ENCODE measurements at places on chromosomes 1 and 21.

- no peak for DNase-seq
Measured at GRCh38 chr1:159005161-159005560, 4.5 kb upstream of the IFI16 start.

DNA sequence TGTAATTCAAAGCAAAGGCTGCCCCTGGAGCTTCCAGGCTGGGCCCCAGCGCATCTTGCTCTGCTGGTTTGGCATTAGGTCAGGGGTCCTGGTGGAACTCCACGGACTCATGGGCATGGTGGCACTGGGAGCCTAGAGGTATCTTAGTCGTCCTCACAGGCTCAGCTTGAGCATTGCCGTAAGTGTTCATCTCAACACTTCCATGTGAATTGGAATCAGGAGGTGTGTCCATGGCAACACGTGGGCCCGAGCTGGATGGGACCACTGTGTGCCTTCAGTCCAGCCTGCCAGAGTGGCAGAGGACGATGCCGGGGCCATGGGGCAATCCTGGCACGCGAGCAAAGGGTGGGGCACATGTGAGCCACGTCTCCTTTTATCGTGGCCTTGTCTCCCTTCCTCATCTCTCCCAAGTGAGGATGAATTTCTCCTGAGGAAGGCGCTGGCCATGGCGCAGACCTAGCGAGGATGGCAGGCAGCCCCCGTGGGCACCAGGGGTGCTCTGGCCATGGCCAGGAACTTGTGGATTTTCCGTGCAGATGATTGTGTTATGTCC lies 47.0 kb downstream of the AGPAT3 start:
- no peak for DNase-seq

DNA sequence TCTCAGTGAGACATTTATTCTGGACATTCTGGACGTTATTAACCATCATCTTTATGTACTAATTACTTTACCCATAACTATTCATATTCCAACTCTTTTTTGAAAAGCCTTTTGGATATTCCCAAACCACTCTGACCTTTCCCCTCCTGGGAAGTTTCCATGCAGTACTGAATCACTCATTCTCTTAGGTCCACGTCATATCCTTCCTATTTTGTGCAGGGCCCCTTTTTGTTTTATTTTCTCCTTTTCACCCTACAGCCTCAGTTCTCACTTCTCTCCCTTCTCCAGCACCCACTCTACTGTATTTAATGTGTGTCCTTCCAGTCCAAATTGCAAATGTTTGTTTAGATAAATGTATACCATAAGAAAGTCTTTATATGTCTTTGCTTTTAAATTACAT lies 16.4 kb upstream of the ATP1A1 start:
- no peak for DNase-seq

GRCh38 chr1:30449428-30450147 lies 273.8 kb downstream of the MATN1 start:
- no peak for DNase-seq

GRCh38 chr1:227766015-227766634 lies 30.9 kb downstream of the SNAP47 start:
- no peak for DNase-seq

DNA sequence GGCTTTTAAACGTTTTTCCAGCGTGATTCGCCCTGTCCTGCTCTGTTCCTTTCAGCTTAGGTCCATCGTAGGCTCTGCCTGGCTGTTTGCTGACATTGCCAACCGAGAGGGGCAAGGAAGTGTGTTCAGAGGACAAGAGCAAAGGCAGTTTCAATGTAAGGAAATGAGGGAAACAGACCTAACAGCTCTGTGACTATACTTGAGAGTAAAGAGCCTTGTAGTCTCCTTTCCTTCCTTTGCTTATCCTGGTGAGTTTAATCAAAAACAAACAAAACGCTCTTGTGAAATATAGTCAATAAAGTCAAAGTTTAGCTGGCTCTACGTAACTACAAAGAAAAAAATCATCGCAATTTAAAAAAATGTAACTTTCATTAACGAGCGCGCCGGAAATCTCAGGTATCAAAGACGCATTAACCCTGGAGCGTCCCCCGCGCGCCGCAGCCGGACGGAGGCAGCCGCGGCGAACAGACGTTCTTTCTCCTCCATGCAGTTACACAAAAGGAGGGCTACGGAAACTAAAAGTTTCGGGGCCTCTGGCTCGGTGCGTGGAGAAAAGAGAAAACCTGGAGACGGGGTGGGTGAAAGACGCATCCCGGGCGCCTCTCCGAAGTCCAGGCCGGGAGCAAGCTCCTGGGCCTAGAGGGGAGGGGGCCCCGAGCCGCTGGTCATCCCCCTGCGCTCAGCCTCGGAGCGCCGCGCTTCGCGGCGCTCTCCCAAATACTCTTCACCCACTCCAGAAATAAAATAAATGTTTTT lies 617 bp upstream of the ADGRL2 start:
- no peak for DNase-seq

- peak; percentile 91 for DNase-seq
Measured at GRCh38 chr1:188170411-188170810, 1341.7 kb downstream of the PLA2G4A start.

GRCh38 chr1:225253173-225253572 lies 174.7 kb downstream of the LBR start:
- DNase-seq = no peak

- DNase-seq = no peak
Measured at GRCh38 chr1:9200441-9200840, 34.1 kb upstream of the H6PD start.

GRCh38 chr1:93463960-93464359 lies 16.0 kb downstream of the FNBP1L start:
- no peak for DNase-seq

DNA sequence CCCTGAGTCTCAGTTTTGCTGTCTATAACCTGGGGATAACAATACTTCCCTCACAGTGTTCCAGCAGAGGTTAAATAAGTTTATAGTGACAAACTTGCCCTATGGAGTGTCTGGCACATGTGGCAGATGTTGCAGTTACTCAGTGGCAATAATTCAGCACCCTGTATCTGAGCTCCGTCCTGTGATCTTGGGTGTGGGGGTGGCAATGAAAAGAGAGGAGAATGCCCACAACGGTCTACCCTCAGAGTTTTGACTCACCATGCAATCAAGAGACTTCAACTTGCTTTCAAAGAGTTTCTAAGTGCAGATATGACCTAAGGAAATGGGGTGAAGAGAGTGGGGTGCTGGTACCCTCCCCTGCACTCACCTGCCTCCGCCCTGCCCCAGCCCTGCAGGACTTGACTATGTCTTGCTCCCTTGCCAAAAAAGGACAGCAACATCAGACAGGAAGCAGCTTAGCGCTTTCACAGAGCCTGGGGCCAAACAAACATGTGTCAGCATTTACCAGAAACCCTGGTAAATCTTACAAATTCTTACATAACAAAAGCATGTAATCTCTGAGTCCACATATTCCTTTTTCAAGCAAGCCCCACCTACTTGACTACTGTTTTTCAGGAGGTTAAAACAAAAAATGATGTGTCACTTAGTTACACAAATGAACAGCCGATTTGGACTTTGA lies 185.1 kb upstream of the CAMK1G start:
- DNase-seq = no peak

DNA sequence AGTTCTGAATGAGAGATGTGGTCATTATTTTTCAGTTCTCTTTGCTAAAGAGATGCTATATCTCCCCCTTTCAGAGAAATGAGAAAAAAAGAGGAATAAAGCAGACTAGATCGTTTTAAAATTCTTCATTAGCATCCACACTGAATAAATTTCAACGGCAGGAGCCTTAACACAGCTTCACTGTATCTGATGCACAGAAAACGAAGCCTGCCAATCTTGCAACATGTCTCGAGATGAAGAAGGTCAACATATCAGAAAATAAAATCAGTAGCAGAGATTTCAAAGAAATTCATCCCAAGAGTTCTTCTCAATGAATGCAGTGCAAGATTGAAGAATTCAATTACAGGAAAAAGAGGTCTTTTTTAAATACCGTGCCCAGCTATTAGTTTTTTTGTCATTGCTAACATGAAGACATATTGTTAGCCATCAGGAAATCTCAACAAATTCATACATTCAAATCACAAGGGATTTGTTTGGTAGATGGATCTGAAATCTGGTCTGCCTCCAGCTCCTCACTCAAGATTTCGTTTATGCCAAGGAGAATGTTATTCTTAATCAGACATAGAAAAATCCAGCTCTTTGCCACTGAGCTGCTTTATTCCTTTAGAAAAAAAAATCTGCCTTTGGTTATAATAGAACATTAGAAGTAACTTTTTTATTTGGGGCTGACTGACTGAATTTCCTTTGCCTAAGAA lies 76.4 kb upstream of the DAB1 start:
- DNase-seq = no peak

DNA sequence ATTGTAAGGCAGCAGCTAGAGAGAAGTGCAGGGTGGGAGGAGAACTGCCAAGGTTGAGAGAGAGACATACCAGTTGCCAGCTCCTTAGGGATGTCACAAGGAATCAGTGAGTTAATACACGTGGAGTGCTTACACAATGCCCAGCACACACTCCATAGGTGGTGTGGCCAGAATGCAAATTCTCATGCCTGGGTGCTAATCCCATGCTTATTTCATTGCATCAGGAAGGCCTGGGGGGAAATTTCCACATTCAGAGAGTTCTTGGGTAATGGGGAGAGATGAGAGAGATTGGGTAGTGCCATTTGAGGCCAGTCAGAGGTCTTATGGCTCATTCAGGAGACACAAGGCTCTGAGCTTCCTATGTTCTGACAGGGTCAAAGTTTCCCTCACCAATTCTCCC lies 38.7 kb downstream of the GJA5 start:
- no peak for DNase-seq

DNA sequence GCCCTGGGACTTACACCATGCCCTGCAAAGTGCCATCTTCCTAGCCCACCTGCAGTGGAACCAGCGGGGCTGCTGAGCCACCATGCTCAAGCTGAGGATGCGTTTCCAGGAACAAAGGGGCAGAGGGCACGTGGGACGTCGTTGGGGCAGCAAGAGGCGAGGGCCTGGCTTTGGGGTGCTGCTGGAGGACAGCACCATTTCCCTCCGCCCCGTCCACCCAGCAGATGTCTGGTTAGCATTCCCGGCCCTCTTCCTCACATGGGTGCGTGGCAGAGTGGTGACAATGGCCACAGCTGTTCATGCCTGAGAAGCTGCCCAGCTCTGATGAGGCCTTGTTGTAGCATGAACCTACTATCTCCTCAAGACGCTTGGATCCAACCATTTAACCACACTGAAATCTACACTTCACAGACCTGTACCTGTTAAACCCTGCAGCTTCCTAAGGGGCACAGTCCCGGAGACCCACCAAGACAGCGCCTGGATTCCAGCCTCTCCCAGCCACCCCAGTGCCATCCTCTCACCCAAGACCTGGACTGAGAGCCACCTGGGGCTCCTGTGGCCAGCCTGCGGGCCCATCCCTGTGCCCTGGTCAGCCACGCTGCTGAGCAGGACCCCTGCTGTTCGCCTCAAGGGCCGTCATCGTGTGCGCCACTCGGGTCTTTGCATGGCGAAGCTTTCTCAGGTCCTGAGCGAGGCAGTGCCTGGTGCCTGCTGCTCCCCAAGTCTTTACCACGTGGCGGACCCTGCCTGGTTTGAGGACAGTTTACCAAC lies 33.2 kb downstream of the SLC45A1 start:
- DNase-seq = no peak

GRCh38 chr1:237384213-237384612 lies 342.2 kb downstream of the RYR2 start:
- DNase-seq = no peak

- DNase-seq = no peak
Measured at GRCh38 chr1:90989302-90989701, 32.5 kb downstream of the ZNF644 start.

GRCh38 chr1:4673494-4673893 lies 19.1 kb downstream of the AJAP1 start:
- DNase-seq = no peak

GRCh38 chr1:49026230-49026811 lies 249.6 kb upstream of the BEND5 start:
- no peak for DNase-seq

- DNase-seq = no peak
Measured at GRCh38 chr1:77544845-77545244, 137.6 kb downstream of the ZZZ3 start.

GRCh38 chr21:40964691-40965090 lies 117.7 kb upstream of the DSCAM start:
- no peak for DNase-seq

DNA sequence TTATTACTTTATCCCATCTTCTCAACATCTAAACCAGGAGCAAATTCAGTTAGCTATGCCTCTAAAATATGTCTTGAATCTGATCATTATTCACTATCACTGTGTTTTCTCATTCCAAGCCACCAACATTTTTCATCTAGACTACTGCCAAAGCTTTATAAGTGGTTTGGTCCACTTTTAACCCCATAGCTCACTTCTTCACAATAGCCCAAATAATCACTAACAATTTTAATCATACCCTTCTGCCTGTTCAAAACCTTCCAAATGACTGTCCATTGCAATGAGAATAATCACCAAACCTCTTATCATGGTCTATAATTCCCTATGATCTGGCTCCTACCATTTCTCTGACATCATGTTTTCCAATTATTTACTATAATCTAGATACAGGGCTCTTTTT lies 149.8 kb upstream of the ZNHIT6 start:
- no peak for DNase-seq

DNA sequence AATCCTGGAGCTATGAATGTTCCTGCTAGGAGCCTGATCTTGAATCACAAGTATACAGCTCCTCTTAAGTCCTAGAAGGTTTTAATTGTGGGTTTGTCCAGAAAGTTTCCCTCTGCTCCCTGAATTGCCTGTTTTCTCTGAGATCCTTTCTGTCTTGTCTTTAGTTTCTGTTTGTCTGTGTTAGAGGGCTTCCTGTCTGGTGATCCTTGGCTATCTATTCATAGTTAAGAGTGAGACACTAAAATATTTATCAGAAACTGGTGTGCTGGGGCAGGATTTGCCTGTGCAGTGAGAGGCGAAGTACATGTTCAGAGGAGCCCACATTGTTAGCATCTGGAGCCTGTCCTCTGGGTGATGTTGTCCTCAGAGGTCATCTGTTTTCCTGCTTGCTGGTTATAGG lies 45.4 kb downstream of the ETS2 start:
- no peak for DNase-seq

- DNase-seq = no peak
Measured at GRCh38 chr1:183842795-183843144, 37.9 kb downstream of the RGL1 start.

GRCh38 chr1:119004129-119004527 lies 16.0 kb upstream of the TBX15 start:
- DNase-seq = no peak

GRCh38 chr1:154115180-154115579 lies 39.7 kb downstream of the NUP210L start:
- DNase-seq = no peak
